Stimulated activated CD8-positive, alpha-beta memory T cell treated with anti-CD3 and anti-CD28 coated beads, Interleukin-15, amount 100 ng/mL, for 1 hour (primary cell): ENCODE measurements at places on chromosomes 2 and 18.

DNA sequence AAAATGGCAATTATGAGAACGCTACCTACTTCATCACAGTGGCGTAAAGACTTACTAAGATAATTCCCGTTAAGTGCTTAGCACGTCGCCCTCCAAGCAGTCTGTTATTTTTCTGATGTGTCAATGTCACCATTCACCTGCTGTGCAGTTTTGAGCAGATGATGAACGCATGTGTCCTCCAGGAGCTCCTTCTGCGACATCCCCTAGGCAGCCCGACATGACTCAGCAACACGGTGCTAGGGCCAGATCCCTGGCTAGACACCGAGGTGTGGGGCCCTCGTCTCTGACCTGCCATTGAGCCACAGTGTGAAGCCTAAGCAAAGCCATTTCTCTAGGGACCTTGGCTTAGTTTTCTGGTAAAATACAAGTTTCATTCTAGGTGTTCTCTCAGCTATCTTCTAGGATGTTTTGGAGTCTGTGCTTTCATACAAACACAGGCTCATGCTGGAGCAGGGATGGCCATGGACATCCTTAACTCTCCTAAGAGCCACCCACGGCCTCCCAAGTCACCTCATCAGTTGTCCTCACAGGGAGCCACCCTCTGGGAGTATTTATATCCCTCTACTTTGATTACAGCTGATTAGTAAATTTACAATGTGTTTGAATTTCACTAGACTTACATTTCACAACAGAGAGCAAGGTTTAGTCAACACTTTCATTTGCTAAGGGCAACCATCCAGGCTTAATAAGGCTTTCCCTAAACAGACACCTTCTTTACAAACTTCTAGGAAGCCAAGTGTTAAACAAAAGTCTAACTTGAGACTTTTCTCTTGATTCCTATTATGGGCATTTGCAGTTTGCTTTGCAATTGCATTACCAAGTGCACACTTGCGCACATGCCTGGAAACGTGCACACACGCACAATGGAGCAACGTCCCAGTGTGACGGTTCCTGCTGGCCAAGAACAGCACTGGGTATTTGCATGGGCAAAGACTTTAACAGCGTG, 376.8 kb upstream of the ID2 start:
- no peak for DNase-seq

- no peak for DNase-seq
These were observed 27.9 kb upstream of the GREB1 start for GRCh38 chr2:11505652-11506610.

- DNase-seq = no peak
These were observed 36.0 kb downstream of the MRPL33 start for GRCh38 chr2:27807476-27807875.

GRCh38 chr2:231800493-231801091, 14.3 kb downstream of the COPS7B start:
- DNase-seq = no peak

DNA sequence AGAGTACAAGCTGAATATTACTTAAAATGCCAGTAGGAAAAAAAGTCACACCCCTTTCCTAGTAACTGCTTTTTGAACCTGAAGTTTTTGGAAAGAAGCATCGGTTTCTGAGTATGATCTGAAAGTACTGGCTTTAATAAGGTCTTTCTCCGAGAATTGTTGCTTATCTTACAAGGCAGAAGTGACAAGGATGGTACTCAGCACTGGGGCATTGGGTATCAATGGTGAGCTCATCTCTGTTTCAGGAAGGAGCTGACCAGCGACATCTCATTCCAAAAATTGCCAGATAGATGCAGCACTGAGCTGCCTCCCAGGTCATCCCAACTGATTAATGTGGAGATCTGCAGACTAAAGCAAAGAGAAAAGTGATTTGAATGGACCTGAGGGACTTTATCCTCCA, 85.4 kb downstream of the FMNL2 start:
- DNase-seq = no peak
